ENCODE measurements at places on chromosomes 2 and 18.

DNA sequence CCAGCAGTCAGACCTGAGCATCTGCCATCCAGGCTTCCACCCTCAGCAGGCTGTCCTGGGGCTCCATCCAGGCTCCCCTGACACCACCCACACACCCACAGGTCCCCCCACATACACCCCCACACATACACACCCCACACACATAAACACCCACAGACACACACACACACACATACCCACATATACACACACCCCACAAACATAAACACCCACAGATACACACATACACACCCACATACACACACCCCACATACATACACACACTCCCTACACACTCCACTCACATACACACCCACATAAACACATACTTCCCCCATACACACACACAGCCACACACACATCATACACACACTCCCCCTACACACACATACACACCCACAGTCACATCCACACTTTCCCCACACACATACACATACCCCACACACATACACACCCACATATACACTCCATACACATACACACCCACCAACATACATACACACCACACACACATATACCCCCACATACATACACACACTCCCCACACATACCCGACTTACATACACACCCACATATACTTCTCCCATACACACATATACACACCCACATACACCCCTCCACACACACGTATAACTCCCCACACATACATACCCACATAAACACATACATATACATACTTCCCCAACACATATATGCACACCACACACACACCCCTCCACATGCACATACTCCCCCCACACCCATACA, 183.3 kb upstream of the ETAA1 start:
- no peak for DNase-seq

- DNase-seq = no peak
Measured at GRCh38 chr2:222518570-222519381, 94.4 kb downstream of the SGPP2 start.

GRCh38 chr18:74040459-74041332, 106.9 kb downstream of the FBXO15 start:
- peak; percentile 64 for DNase-seq

GRCh38 chr2:17827316-17827715, 11.1 kb downstream of the MSGN1 start:
- no peak for DNase-seq

DNA sequence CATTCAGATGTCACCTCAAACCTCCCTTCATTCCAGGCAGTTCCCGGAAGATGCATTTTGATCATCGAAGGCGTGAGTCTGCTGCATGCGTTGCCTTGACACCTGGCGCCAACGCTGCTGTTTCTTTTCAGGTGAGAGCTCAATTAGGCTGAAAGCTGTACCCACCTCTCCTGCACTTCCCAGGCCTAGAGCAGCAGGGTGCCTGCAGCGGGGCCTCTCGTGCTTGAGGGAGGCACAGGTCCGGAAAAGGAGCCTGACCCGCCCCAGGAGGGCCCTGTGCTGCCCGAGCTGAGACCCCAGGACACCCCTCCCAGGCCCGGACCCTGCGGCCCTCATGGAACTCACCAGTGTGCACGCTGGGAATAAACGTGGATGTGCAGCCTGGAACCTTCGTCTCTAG, 31.4 kb upstream of the KCNG2 start:
- no peak for DNase-seq

- DNase-seq = no peak
Measured at GRCh38 chr2:176096243-176096985, 3.2 kb upstream of the HOXD12 start.

- DNase-seq = no peak
Measured at GRCh38 chr18:12774982-12775381, 72.1 kb downstream of the PSMG2 start.

- no peak for DNase-seq
Measured at GRCh38 chr2:227004482-227004881, 159.5 kb downstream of the COL4A4 start.

DNA sequence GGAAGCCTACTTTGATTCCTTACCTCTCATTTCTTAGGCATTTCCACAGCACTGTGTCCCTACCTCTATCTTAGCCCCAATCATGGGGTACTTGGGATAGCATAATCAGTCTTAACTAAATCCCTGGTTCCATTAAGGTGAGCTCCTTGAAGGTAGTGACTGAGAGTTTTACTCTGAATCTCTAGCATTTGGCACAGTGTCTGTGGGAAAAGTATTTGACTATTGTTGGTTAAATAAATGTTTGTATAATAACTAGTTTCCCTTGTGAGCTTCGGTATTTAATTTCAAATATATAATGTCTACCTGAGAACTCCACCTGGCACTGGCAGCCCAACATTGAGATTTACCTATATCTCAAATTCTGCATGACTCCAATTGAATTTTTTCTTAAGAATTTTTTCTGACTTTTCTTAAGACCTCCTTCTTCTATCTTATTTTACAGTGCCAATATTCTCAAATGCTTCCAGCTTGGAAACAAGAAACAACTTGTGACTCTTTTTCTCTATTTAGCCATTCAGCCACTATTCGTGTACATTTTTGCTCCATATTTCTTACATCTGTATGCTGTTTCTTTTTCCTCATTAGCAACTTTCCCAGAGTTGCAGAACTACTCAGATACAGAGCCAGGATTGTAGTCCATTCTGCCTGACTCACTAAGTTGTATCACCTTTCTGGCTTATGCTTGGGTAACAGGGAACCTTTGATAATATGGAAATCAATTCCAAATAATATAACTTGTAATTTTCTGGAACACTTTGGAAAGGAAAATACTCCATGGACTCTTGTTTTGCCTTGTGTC, 214.0 kb upstream of the NT5C1B start:
- DNase-seq = no peak

DNA sequence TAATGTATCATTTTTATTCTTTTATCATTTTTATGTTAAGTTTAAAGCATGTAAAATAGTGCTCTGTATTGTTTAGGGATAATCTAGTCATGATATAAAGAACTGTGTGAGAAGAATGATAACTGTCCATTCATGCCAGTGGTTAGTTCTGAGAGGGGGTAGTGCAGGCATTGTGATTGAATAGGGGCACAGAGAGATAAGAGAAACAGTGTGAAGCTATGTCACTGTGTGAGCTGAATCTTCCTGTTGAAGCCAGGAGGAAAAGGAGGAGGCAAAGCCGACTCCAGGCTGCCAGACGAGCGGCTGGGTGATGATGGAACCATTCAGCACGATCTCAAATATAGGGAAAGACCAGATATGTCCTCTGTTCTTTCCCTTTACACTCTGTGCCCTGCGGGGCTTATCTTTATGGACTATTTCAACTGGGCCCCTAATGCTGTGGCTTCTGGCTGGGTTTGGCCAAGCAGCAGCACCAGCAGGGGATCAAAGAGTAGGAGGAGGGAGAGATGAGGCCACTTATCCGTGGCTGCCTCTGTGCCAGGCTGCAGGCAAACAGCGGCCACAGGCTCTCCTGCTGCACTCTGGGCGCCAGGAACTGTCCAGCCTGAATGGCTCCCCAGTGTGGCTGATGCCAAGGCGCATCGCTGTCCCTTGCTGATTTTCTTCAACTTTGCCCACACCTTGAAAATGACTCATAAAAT, 128.0 kb downstream of the SPP2 start:
- no peak for DNase-seq

DNA sequence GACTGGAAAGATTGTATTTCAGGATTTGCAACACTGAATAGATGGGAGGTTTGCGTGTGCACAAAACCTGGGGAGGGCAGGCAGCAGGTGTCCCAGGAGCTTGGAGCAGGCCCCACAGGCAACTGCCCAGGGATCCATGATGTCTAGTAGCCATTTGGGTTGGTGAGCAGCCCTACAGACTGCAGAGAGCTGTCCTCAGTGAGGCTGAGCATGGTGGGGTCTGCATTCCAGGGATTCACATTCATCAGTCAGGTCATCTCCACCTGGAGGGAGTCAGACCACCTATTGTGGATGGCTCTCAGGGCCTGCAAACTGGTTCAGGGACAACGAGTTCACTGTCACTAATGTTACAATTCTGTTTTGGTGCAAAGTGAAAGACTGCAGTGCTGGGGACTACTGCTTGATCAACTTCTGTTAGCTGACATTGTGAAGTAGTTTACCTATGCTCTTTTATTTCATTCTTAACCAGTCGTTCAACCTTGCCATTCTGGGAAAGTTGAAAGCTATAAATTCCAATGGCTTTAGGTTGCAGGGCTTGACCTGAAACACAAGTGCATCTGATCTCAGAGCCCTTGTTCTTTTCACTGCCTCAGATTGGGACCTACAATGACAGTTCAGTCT, 222.6 kb downstream of the ZNF407 start:
- no peak for DNase-seq

DNA sequence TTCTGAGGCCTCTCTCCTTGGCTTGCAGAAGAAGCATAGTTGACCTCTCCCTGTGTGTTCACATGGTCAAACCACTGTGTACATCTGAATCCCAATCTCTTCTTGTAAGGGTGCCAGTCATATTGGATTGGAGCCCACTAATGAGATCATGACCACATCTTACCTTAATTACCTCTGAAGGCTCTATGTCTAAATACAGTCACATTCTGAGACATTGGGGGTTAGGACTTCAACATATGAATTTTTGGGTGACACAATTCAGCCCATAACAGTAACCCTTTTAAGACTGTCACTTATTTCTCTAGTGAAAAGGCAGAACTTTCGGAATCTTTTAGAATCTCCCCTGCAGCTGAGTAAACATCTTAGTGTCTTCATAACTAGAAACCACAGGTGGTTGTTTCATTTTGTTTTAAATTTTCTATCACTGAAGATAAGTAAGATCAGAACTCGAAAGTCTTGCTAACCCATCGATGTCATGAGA, 33.3 kb downstream of the BMP10 start:
- no peak for DNase-seq

DNA sequence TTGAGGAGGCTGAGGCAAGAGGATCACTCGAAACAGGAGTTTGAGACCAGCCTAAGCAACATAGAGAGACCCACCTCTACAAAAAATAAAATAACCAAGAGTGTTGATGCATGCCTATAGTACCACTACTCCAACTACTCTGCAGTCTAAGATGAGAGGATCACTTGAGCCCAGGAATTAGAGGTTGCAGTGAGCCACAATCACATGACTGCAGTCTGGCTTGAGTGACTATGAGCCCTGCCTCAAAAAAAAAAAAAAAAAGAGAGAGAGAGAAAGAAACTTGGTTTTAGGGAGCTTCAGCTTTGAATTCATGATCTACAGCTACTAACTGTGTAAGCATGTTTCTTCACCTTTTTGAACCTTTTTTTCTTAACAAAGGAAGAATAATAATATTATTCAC, 119.9 kb downstream of the HNMT start:
- DNase-seq = no peak

DNA sequence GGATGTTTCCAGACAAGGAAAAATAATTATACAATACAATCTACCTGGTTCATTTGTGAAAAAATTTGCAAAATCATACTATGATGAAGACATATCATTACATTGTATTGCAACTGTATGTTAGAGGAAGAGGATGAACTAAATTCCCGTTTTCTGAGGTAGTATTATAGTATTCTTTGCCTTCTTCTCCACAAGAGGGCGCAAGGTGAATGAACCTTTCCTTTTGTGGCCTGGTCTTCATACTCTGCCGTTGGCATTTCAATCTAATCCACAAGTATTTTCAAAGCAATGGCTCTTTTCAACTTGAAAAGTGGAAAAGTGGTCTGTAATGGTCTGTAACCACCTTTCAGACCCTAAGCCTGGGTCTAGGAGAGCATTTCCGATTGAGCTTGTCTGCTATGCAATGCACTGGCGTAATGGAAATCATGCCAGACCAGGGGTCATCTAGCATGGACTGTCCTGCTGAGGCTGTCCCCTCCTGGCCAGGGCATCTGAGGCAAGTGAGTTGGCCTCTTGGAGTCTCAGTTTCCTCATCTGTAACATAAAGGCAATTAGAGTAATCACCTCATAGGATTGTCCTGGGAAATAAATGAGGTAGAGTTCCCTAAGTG, 30.8 kb upstream of the ZNF396 start:
- DNase-seq = peak; percentile 85

GRCh38 chr2:99480390-99480789, 9.4 kb downstream of the REV1 start:
- DNase-seq = no peak

DNA sequence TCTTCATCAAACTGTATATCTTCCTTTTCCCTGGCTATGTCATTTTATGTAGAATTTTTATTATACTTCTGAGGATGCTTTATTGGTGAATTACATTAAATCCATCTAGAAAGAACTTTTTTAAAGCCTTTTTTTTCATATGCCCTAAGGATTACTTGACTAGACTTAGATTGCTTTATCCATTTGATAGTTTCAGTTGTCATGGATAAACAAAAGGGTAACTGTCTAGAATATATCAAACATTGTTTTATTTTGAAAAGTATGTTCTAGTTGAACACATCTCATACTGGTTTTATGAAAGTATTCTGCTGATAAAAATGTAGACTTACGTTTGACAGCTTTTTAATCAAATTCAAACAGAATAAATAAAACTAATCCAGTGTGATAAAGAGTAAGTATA, 639.8 kb downstream of the ARHGAP15 start:
- no peak for DNase-seq

GRCh38 chr2:191171286-191171685, 20.5 kb upstream of the STAT4 start:
- DNase-seq = no peak

DNA sequence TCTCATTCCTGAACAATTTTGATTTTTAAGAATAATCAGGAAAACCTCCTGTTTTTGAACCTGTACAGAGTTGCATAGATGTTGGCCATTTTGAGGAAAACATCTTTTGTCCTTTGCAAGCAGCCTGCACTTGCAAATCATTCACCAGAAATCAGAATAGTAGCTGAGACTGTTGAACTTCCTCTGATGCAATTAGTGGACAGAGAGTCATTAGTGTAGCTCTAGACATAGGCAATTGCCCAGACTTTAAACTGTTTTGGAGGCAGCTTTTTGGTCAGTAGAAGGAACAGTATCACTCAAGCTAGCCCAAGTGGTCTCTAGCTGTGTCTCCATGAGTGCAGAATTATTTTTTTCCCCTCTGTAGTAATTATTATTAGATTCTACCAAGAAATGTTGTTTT, 326.1 kb downstream of the PIK3C3 start:
- no peak for DNase-seq

DNA sequence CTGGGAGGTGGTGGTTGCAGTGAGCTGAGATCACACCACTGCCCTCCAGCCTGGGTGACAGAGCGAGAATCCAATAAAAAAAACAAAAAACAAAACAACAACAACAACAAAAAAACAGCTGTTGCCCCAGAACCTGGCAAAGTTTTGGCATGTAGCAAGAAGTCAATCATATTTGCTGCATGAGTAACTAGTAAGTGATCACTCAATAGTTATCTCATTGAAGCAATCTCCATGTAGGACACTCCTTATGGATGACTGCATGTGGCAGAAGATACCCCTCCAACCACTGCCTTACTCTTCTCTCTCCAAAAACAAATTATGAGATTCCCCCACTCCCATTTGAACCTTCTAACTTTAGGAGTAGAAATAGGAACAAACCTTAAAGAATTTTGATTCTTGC, 113.7 kb downstream of the TTC27 start:
- DNase-seq = peak; percentile 40

DNA sequence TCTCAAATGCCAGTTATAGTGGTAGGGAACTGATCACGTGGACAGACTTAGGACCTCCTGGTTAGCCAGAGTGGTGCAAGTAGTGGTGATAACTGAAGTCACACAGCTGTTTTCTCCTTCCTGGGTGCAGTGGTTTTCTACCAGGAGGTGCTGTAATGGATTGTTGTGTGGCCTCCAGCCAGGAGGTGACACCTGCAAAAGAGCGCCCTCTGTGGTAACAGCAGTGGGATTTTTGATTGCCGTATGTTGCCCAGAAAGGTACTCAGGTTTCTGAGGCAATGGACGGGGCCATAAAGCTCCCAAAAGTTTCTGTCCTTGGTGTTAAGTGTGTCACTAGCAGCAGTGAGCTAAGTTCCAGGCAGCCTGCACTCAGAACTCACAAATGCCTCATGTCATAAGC, 1358.1 kb upstream of the DDX18 start:
- DNase-seq = no peak

Measured in erythroblast (primary cell).